ENCODE measurements at places on chromosomes 1 and 21.

DNA sequence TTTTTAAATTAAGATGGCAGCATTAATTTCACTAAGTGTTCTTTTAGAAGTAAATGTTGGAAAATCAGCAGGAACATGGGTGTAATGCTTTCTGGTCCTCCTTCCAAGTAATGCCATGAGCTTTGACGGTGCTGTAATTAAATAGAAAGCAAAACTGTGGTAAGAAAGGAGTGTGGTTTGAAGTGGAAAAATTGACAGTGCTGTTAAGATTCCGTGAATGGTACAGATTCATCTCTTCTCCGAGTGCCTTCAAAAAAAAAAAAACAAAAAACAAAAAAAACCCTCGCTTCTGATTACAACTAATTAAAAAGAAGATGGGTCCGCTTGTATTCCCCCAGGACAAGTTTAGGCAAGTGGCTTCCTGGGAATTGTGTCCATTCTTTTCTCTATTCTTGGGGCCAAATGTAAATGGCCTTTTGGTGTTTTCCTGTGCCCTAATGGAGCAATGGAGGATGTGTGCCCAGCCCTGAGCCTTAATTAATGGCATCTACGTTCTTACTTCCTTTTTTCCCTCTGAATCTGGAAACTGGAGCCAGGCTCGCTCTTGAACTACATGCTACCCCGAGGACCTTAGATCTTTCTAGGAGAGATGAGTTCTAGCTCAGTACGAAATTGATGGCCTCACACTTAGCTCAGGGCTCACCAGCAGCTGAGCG lies 5.1 kb downstream of the LMO4 start:
- no peak for DNase-seq

DNA sequence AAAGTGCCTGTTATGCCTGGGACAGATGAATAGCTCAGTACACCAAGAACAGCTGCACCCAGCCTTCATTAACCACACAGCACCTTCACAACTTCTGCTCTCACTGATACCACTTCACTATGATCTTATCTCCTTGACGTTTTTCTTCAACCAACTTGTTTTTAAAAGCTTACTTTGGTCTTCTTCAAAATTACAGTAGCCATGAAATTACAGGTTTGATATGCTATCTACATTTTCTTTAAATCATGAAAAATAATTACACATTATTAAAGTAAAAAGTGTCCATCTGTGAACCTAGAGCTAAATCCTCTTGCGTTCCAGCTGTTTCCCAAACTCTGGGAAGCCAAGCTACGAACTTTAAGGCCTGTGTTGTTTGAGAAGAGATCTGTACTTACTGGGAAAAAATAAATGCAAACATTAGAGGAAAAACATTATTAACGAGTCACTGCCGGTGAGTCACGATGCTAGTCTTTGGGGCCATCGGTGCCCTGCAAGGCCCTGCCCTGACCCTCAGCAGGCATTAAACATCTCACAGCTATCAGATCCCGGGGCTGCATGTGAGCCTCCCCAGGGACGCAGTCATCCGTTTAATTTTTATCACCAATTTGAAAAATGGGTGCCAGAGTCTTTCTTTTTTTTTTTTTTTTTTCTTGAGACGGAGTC lies 56.3 kb upstream of the GPR153 start:
- DNase-seq, result no peak

- no peak for DNase-seq
Observed at GRCh38 chr1:218887141-218887925, 286.3 kb upstream of the LYPLAL1 start.

- no peak for DNase-seq
Observed at GRCh38 chr1:184150776-184151531, 99.4 kb downstream of the TSEN15 start.

GRCh38 chr1:117067533-117068370 lies 7.6 kb downstream of the TTF2 start:
- no peak for DNase-seq

- DNase-seq, result no peak
Observed at GRCh38 chr1:243550276-243550675, 294.4 kb downstream of the SDCCAG8 start.

- no peak for DNase-seq
Observed at GRCh38 chr1:83497563-83497962, 501.4 kb downstream of the TTLL7 start.

DNA sequence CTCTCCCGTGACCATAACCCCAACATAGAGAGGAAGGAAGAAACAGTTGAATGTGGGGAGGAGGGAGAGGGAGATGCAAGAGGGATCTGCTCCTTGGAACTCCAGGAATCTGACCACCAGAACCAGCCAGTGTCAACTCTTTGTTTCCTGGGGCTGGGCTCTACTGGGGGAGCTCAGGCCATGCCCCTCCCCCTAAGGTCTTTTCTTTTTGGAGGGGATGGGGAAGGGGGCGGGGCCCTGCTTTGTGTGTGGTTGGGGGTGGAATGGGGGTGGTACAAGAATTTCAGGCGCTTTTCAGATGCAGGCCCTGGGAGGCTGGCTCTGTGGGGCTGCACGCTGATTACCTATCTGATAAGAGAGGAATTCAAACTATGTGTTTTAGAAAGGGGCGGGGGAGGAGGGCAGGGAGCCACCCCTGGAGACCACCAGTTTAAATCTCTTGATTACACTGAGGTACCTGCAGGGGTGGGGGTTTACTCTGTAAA lies 8.3 kb downstream of the LIN28A start:
- DNase-seq, result no peak

Data from stimulated activated CD8-positive, alpha-beta memory T cell treated with anti-CD3 and anti-CD28 coated beads, Interleukin-4, amount 100 ng/mL, for 4 hours (primary cell).